Upper lobe of left lung (tissue), 6 donors: ENCODE measurements at places on chromosomes 2 and 18. TPM values are rescaled to one million over a fixed set of nuclear protein-coding genes. Genes with fewer than 3 reads are reported as not detected.

- no peak for DNase-seq
Measured at GRCh38 chr18:37270038-37270665, 295.4 kb downstream of the CELF4 start.

- no peak for DNase-seq
Measured at GRCh38 chr18:58223717-58224424, 179.8 kb downstream of the NEDD4L start.

GRCh38 chr2:10934979-10935350 is 23.2 kb downstream of the KCNF1 start:
- no peak for DNase-seq

- no peak for DNase-seq
Measured at GRCh38 chr2:216192931-216193330, 83.8 kb downstream of the XRCC5 start.

DNA sequence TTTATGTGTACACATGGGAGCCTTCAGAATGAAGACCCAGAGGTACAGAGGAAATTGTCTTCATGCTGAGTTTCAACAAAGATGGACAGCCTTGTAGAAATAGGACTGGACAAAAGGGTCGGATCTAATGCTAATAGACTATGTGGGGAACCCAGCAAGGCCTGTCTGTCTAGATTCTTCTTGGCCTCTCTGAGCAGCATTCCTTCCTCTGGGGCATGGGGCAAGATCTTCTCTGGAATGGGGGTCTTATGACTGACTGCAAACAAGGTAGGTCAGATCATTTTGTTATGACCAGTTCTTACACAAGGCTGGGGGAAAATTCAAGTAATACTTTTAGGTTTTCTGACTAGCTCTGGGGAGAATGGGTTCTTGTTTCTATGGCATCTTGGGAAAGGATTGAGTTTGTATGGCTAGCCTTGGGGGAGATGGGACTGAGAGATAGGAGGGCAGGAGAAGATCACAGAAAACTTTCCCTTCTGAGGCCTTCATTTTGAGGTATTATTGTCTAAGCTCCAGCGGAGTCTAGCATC is 14.3 kb downstream of the SPATA3 start:
- no peak for DNase-seq

GRCh38 chr2:24359129-24360049 is 947 bp downstream of the ITSN2 start:
- DNase-seq: peak; percentile 62

DNA sequence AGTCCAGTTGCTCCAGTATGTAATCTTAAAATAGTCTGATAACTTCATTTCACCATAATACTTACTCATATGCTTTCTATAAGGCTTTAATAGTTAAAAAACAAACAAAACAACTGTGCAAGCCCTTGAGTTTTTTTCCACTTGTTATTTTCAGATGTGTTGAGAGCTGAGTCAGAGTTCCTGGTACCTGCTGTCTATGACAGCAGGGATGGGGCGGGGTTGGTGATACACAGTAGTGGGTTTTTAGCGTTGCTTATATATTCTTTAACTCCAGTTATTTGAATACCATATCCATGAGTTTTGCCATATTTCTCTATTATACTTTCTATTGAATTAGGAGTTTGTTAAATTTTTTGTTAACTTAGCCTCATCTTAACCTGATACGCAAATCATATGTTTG is 5.0 kb downstream of the NAPG start:
- DNase-seq: no peak

Gene LAMA1
- 1.2 TPM for total RNA-seq

DNA sequence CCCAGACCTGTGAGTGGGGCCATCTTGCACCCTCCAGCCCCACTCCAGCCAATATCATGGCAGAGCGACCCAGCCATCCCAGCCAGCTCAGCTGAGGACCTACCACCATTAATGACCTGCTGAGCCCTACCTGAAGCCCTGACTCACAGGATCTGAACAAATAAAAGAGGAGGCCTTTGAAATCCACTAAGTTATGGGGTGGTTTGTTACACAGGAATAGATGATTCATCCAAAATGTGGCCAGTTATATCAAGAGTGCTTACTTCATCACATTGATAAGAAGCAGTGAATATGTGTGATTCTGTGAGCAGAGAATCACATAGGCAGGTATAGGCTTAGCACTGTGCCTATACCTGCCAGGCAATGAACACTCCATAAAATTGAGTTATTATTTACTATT is 34.7 kb upstream of the FAM124B start:
- no peak for DNase-seq

DNA sequence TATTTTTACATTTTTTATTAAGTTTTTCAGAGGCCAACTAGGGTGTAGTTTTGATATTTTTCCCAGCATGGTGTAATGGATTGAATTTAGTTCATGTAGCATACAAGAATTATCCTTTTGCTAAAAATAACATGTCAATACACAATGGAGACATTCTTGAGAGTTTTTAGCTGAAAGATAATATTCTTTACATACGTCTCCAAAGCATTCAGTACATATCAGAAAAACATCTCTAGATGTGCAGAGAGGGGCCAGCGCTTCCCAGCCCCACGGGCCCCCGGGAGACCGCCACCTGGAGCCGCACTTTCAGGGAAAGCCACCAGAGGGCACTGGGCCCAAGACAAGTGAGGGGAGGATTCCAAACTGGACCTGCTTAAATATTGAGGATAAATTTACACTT is 499.4 kb downstream of the GALR1 start:
- DNase-seq: no peak

GRCh38 chr2:101200676-101201075 is 49.5 kb upstream of the TBC1D8 start:
- DNase-seq: no peak

DNA sequence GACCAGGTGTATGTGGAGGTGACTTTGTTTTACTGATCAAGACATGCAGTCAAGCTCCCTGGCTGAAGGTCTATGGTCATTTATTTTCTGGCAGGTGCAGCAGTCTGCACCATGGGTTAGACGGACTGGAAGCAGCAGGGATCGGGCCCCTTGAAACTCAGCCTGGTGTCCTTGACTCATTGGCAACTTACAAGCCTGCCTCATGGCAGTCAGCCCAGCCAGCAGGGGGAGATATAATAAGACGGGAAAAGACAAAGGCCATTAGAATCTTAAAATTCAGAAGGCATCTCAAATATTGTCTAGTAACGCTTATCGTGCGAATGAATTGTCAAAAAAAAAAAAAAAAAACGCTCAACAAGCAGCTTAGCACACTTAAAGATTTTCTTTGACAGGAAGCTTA is 308.2 kb downstream of the EN1 start:
- DNase-seq: no peak

GRCh38 chr2:83990636-83991035 is 468.4 kb downstream of the SUCLG1 start:
- DNase-seq: no peak

GRCh38 chr2:98201576-98201975 is 114.6 kb downstream of the VWA3B start:
- DNase-seq: no peak

- no peak for DNase-seq
Measured at GRCh38 chr18:41482501-41482900, 472.5 kb upstream of the PIK3C3 start.

Gene IGFBP2
- 16.8 TPM for total RNA-seq

GRCh38 chr18:12310762-12311161 is 2.7 kb downstream of the TUBB6 start:
- no peak for DNase-seq

GRCh38 chr2:39902103-39902502 is 123.0 kb upstream of the THUMPD2 start:
- DNase-seq: no peak

DNA sequence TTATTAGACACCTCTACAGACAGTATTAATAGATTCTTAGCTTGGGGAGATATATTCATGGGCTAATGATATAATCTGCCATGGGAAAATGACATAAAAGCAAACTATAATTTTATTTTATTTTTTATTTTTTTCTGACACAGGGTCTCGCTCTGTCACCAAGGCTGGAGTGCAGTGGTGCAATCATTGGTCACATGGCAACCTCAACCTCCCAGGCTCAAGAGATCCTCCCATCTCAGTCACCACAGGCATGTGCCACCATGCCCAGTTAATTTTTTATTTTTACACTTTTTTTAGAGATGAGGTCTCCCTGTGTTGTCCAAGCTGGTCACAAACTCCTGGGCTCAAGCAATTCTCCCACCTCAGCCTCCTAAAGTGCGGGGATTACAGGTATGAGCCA is 39.3 kb downstream of the RTN4 start:
- DNase-seq: no peak

GRCh38 chr2:49192036-49192435 is 37.7 kb upstream of the FSHR start:
- no peak for DNase-seq

Gene USP40
- 75.4 TPM for total RNA-seq

Gene HJURP
- 0.98 TPM for total RNA-seq

DNA sequence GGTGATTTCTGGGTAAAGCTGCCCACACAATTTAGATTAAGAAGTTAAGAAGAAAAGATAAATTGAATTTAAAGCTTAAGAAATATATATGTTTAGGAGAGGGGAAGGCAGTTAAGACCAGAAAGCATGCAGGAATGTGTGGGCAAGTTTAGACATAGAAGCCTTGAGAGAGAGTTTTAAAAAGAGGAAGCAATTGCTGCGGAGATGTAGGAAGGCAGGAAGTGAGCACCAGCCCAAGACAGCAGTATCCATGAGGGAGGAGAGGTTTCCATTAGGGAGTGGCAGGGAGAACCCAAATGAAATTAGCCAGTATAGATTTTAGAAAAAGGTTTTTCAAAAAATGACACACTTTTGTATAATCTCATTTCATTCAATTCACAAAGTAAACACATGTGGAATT is 24.3 kb downstream of the DSC2 start:
- DNase-seq: no peak

DNA sequence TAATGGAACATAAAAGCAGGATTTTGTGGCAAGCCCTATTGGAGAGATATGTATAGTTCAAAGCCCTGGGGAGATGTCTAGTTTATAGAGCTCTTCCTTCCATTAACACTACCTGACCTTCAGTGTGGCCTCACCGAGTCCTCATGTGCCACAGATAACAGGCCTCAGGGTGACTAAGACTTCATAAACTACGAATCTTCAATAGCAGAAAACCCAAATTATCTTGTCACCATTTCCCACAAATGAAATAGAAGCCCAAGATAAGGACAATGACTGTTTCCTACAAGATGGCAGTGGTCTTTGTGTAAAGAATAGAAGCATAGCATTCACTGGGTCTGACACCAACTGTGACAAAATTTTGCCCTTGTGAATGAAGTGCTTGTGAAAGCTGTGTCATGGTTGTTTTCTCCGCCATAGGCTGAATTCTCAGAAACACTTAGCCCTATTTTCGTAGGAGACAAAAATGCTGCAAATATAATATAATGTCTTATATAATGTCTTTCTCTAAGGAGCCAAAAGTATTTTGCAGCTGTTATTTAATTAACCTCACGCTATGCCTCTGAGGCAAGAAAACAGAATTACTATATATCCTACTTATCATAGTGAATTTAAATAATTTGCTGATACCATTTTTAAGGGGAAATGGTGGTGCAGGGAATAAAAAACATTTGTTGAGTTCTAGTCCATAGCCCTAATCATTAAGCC is 136.7 kb upstream of the CWC22 start:
- DNase-seq: no peak

DNA sequence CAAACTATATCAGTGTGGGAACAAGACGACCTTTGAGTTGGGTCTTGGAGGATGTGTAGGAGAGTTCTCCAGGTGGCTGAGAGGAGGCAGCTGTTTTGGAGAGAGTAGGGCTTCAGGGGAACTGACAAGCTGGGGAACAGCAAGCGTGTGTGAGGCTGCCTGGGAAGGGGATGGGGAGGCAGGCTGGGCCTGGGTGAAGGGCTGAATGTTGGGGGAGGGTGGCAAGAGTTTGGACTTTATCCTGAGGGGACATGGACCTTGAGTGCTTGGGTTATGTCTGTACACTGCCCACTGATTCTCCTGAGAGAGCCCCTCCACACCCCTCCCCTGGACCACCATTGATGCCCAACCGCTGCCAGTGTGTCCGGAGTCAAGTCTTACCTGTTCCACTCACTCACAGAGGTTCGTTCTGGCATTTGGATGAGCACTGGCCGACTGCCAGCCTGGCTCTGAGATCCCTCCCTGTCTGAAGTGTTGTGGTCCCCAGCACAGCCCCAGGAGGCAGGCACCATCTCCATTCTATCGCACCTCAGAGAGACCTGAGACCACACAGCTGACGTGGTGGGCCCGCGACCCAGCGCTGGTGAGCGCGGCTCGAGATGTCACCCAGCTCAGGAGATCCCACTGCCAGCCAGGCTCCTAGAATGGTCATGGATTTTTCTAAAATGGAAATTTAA is 59.5 kb downstream of the DCDC2C start:
- no peak for DNase-seq

GRCh38 chr2:237691029-237691907 is 63.9 kb downstream of the LRRFIP1 start:
- DNase-seq: peak; percentile 92

Gene UGT1A10
- total RNA-seq: not detected

Gene RAB11FIP5
- total RNA-seq: 30.6 TPM

Gene MMADHC
- 72.1 TPM for total RNA-seq

DNA sequence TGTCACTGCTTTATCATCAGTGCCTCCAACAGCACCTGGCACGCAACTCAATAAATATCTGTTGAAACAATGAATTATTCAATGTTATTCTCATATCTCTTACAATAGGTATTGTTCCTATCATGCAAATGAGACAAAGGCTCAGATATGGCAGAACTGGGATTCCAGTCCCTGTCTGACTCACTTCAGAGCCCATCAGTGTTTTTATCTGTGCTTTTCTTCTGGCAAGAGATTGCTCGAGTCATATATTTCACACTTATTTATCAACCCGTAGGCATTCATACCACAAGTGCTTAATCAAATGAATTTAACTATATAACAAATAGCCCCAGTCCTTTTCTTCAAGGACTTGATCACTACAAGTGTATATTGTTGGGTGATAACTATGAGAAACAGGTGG is 76.4 kb upstream of the TSPYL6 start:
- DNase-seq: no peak

DNA sequence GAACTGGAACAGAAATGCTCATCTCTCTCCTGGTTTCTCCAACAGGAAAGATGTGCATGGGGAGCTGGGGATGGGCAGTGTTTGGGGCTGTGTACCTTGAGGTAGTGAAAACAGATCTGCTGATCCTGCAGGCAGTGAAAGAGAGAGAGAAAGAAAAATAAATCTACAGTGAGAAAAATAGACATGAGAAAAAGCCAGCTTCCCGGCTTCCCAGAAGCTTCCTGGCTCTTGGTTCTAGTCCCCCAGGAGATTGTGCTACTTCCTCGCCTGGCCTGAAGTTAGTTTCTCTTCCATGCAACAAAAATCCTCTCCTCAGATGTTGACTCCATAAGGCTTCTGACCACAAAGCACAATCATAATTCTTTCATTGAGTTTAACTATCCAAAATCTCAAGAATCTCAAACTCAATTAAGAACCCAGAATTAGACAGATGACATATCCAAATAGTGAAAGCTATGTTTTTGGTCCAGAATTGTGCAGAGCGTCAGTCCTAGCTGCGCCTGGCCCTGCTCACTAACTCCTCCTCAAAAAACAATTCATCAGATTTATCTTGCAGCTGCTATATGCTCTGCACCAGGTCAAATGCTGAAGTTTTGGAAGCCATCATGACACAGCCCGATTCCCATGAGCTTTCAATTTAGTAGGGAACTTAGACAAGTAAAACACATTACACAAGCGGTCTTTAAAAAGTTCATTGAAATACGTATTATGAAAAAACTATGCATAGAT is 20.1 kb upstream of the NAB1 start:
- DNase-seq: no peak
